Stimulated activated CD4-positive, alpha-beta T cell treated with anti-CD3 and anti-CD28 coated beads, Interleukin-4, amount 100 ng/mL, for 1 hour (primary cell): ENCODE measurements at places on chromosomes 7 and 10.

DNA sequence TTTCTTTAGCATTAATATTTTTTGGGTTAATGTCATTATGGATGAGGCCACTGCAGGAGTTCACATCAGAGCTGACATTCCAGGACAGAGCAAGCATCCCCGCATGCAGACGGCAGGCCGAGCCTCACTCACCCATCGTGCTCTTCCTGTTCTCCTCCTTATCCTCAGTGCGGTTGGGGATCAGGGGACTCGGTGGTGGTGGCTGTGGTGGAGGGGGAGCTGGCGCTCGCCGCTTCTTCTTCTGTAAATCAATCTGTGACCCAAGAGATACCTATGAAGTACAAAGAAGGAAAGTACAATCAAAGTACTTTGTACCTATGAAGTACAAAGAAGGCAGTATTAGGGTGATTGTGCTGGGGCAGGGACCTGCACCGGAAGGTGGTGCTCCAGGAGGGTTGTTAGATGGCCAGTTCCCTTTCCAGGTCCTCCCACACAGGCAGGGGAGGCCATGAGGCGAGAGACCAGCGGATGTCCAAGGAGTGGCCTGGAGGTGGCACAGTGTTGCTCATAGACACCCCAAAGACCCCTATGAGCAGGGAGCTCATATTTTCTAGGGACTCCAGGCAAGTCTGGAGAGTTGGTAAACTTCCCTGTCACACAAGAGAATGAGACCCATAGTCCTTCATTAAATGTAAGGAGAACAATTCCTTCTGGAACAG is 231.4 kb downstream of the COBL start:
- no peak for DNase-seq

DNA sequence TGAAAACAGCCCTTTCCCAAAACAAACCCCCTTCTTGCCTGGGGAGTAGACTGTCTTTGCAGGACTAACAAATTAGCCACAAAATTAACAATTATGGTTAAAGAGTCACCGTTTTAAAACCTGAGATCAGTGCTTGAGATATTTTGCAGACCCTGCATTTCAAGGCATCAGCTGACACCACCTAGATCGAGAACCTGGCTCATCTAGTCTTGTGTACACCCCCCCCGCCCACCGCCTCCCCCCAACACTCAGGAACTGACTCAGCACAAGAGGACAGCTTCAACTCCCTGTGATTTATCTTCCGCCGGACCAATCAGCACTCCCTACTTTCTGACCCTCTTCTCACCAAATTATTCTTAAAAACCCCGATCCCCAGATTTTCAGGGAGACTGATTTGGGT is 737.1 kb downstream of the PHTF2 start:
- DNase-seq = no peak

GRCh38 chr10:22712956-22713852 is 1.2 kb downstream of the PIP4K2A start:
- DNase-seq = peak; percentile 49

DNA sequence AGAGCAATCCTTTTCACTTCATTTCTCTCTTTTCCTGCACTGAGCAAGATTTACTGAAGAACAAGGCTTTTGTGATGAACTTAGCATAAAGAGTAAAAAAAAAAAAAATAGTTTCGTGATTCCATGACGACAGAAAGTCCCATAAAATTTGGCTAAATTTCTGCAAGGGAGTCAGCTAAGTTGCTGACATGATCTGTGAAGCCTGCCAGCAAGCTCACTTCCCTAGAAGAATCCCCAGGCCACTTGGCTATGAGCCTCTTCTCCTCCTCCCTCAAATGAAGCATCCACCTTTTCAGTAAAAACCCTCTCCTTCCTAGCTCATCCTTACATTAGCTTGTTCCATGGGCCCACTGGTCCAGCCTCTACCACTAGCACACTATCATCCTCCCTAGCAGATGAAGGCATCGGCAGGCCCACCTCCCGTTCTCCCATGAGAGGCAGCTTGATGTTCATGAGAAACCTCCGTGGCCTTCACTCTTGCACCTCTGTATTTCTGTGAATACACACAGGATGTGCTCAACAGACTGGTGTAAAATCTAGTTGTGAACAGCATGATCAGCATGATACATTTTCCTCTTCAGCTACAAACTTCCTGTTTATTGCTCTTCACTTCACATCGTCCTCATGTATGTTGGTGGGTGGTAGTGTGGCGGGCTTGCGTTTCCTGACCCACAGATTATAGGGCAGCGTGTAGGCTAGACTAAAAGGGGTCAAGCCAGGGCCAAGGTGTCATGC is 30.9 kb downstream of the GIMAP8 start:
- DNase-seq = no peak

- DNase-seq = no peak
These were observed 179.5 kb upstream of the AKR1E2 start for GRCh38 chr10:4646547-4646946.

DNA sequence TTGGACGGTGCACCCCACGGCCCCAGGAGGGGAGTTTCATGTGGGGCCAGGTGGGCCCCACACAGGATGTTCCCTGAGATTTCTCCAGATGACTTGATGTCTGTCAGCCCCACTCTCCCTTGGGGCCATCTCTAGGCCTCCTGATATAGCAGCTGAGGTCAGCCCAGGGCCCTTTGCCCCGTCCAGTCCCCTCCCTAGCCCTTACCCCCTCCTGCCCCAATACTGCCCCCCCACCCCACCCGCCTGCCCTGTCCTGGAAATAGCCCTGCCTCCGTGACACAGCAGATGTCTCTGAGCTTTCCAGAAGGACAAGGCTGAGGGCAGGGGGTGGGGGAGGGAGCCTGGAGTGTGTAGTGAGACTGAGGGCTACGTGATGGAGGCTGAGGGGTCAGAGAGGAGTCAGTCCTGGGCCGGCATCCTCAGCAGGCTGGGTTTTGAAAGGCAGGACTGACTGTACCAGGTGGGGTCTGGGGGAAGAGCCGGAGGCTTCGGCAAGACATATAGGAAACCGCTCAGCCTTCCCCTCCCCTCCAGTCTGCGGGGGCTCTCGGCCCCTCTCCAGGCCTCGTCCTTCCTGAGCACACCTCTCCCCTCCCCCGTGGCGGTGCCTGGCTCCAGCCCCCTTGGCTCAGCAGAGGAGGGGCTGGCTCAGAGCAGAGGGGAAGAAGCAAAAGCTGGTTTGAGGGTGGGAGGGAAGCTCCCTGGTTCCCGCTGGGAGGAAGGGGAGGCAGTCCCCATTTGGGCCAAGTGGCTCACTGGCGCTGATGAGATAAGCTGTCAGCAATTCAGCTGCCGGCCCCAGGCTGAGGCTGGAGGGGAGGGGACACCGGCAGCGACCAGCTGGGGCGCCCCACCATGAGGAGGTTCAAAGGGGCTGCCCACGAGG is 2.0 kb downstream of the FLNC start:
- DNase-seq = no peak

DNA sequence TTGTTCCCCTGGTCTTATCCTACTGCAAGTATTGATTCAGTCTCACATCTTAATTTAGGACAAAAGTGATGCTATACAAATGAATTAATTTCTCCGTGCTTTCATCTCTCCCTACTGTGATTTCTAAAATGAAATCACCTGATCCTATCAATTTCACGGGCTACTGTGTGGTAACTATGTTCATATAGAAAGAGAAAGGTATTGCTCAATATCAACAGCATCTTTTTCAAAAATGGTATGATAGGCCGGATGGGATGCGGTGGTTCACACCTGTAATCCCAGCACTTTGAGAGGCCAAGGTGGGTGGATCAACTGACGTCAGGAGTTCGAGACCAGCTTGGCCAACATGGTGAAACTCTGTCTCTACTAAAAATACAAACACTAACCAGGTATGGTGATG is 71.2 kb downstream of the PIK3CG start:
- no peak for DNase-seq
